ENCODE measurements at places on chromosomes 11 and 22.

DNA sequence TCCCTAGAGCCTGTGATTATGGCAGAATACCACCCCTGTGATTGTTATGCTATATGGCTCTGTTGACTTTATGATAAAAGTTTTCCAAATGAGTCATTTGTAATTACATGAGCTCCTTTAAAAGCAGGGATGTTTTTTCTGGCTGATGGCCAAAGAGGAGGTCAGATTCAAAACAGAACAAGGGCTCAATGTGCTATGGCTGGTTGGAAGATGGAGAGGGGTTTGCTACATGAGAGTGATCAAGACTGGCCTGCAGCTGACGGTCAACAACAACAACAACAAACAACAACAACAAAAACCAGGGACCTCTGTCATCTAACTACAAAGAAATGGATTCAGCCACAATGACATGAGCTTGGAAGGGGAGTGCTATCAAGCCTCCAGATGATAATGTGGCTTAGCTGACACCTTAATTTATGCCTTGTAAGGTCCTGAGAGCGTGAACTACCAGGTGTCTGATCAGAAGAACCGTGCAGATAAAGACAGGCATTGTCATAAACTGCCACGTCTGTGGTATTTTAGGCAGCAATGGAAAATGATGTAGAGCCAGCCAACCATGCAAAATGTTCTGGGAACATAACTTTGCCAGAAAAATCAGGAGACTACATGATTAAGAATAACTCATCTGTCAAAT lies 47.2 kb downstream of the PIWIL3 start:
- DNase-seq, result no peak

GRCh38 chr22:23125512-23126103 lies 16.2 kb downstream of the RSPH14 start:
- DNase-seq, result no peak

GRCh38 chr11:58998480-58999290 lies 59.4 kb downstream of the GLYATL1 start:
- DNase-seq, result no peak

GRCh38 chr22:21045585-21046294 lies at the start of gene LRRC74B:
TSS of gene LRRC74B (plus strand) at chr22:21045946. CDS start at chr22:21045987, 41 bp downstream.
- DNase-seq, result peak; percentile 72

DNA sequence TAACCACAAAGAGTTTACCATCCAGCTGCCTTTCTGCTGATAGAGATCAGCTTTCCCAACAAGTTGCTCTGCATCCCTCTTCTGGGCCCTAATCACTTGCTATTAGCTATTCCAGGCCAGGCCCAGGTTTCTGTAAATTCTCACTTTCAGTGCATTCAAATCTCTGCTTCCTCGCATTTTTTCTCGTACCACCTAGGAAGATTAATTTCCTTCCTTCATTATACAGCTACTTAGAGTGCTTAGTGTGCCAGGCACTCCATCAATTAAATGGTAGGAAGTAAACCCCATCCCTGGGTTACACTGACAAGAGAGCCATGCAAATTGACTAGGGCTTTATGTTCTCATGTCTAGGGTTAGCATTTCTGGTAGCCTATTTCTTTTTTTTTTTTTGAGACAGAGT lies 9.7 kb downstream of the SIAE start:
- no peak for DNase-seq

GRCh38 chr11:13010749-13011465 lies 1.8 kb downstream of the RASSF10 start:
- no peak for DNase-seq

DNA sequence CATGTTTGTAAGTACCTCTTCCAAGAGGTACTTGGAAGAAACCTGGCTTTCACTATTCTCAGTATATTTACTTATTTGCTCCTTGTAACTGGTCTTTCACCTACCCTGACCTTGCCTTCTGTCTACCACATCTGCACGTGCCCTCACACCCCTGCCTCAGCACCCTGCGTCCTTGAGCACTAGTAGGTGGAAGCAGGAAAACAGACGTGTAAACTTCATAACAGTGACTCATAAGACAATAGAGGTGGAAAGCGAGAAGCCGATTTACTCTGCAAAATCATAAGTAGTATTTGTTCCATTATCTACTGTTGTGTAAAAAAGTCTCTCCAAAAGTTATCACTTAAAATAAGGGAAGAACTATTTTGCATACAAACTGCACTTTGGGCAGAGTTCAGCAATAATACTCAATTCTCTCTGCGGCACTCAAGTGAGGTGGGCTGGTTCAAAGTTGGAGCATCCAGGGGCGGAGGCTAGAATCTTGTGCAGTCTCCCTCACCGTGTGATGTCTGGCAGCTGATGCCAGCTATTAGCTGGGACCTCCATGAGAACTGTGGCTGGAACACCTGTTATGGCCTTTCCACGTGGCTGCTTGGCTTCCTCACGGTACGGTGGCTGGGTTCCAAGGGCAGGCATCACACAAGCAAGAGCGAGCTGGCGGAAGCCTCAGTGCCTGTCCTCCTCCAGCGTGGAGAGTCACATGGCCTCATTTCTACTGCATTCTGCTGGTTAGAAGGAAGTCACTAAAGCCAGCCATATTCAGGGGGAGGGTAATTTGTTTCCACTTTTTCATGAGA lies 30.4 kb downstream of the PACS1 start:
- no peak for DNase-seq

GRCh38 chr11:11973866-11974265 lies 34.6 kb downstream of the DKK3 start:
- DNase-seq, result no peak

DNA sequence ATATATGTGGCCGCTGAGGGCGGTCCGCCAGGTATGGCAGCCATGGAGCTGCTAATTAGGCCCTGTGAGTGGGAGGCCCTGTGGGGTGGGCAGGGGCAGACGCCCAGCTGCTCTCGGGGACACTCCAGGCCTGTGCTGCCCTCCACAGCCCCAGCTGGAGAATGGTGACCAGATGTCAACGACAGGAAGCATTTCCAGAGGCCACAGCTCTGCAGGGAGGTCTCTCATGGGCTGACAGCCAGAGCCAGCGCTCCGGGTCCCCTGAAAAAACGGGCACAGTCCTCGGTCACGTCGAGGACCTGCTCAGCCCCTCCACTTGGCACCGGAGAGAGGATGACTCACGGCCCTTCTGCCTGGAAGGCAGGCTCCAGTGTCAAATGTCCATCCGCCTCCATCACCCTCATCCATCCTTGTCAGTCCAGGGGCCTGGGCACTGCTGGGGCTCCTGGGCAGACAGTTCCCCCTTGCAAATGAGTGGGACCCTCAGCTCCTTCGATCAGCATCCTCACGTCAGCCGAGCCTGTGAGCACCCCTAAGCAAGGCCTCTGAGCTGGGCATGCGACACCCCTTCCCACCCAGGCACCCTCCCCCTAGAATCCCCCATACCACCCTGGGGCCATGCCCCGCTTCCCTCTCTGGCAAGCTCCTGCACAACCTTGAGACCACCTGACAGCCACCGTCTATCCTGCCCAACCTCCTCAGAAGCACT lies 1.9 kb downstream of the BID start:
- no peak for DNase-seq

GRCh38 chr11:77821349-77821851 lies 456 bp downstream of the AAMDC start:
- no peak for DNase-seq

GRCh38 chr11:78220218-78221157 lies 31.8 kb downstream of the USP35 start:
- DNase-seq, result no peak

GRCh38 chr11:22244986-22245592 lies 52.2 kb downstream of the ANO5 start:
- no peak for DNase-seq

- DNase-seq, result peak; percentile 31
Measured at GRCh38 chr11:66418168-66418985, 2.5 kb upstream of the NPAS4 start.

DNA sequence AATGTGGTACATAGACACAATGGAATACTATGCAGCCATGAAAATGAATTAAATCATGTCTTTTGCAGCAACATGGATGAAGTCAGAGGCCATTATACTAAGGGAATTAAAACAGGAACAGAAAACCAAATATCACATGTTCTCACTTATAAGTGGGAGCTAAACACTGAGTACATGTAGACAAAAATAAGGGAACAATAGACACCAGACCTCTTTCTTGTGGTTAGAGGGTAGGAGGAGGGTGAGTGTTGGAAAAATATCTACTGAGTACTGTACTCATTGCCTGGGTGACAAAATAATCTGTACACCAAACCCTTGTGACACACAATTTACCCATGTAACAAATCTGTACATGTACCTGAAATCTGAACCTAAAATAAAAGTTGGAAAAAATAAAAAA lies 59.1 kb upstream of the ANO5 start:
- no peak for DNase-seq

DNA sequence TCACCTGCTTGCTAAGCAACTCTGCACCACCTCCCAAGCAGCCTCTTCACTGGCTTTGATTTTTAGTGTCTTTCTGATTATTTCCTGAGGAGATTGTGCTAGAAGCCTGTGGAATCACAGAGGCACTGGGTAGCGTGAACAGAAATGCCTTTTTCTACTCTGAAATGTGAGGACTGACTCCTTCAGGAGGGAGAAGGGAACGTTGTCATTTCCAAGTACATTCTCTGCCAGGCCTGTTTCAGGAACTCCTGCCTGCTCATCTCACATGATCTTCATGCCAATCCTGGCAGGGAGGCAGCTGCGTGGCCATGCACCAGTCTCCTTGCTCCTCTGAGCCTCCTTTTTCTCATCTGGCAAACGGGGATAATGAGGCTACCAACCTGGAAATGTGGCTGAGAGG lies 49.8 kb upstream of the PRDM11 start:
- no peak for DNase-seq

DNA sequence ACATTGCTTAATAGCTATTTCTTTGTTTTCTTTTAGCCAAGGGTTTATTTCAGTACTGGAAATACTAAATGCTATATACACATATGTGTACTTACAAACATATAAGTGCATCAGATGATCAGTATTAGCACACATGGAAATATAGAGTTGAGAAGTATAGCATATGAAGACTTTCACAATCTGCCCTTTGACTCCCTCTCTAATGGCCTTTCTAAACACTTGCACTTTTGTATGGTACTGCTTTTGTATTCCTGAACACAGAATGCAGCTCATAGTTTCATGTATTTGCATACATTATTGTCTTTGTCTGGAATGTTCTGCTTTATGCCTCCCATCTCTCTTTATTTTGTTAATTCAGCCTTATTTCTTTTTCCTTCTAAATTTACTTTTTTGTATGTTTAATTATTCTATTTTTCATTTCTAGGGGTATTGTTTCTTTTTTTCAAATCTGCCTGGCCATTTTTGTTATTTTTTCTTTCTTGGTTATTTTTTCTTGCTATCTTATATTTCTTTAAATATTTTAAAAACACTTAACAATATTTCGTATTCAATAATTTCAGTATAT lies 28.8 kb downstream of the ACER3 start:
- no peak for DNase-seq

- no peak for DNase-seq
Measured at GRCh38 chr22:50696251-50696798, 23.7 kb downstream of the SHANK3 start.

DNA sequence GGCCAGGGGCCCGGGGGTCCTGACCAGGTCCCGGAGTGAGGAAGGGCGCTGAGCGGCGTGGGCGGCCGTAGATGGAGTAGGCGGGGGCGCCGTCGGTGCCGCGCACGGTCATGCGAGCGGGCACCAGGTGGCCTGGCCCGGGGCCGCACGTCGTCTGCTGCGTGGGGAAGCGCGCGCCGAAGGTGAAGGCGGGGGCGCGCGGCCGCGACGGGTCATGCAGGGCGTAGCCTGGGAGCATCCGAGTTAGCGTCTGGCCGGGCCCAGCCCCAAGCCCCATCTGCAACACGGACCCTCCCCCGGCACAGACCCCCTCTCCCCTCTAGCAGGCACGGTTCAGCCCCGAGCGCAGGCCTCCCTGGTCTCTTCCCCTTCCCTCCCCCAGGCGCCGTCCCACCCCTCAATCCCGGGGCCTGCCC lies 1.7 kb upstream of the TYMP start:
- DNase-seq, result no peak

- peak; percentile 51 for DNase-seq
Measured at GRCh38 chr11:2929531-2929949, 320 bp upstream of the PHLDA2 start.

DNA sequence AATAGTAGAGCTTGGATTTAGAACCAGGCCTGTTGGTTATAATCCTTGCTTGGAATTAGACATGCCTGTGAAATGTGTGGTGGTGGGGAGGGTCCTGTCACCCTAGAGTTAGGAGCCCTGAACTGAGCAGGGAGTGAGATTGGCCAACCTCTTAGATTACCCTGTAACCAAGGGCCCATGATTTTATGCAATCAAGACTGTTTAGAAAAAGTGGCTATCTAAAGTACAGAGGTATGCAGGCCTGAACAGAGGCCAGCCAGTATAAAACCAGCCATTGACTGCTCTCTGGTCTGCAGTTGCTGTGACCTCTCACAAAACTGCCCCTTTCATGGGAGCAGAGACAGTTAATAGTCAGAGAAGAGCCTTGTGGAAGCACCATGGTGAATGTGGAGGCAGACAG lies 36.2 kb downstream of the SERPINH1 start:
- DNase-seq, result no peak

DNA sequence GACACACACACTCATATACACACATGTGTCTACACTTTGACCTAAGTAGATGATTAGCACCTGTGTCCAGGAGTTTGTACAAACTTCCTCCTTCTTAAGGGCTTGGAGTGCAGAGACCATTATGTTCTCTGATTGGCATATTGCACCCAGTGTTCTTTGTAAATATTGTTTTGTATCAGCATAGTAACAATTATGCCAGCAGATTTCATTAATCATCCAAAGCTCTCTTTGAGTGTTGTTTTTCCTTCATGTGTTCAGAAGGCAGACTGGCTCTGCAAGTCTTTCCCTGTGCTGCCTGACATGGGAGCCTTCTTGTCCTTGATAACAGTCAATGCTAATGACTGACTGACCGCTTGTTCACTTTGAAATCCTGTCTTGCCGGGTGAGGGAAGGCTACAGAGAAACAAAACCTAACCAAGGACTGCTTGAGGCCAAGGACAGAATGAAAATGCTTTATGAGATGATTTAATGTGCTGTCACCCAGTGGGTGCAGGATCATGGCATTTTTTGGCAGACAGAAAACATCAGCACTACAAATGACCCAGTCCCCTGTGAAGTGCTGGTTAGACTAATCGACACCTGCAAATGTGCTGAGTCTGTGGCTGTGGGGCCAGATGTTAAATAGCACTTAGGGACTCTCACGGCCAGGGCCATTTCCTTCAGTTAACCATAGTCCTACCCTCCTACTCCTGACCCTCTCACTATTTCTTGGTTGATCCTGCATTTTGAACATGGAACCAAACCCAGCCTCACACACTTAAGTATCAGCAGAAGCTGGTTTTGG lies 6.6 kb upstream of the BARX2 start:
- no peak for DNase-seq

- DNase-seq, result peak; percentile 24
Measured at GRCh38 chr11:47212938-47213337, 1.8 kb upstream of the DDB2 start.

DNA sequence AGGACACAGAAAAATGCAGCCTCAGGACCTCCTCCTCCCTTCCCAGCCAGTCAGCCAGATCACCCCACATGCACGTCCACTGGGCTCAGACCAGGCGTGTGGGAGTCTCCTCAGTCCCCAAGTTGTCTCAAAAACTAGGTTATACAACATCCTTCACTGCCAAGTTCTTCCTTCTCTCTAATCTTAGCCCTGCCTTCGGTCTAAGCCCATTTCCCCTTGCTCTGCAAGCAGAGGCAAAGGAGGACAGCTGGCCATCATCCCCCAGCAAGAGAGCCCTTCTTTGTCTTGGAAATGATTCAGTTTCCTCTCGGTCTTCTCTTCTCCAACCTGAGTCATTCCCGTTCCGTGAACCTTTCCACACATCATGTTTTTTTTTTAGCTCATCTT lies 14.0 kb upstream of the NRGN start:
- no peak for DNase-seq
